ENCODE measurements at places on chromosomes 2 and 18. TPM values are rescaled to one million over a fixed set of nuclear protein-coding genes. Genes with fewer than 3 reads are reported as not detected.

- DNase-seq = no peak
Measured at GRCh38 chr18:13439461-13439860, 220.9 kb downstream of the LDLRAD4 start.

The ANKRD29 gene
- 0.58 TPM for total RNA-seq

The IL1R1 gene
- 14.6 TPM for total RNA-seq

DNA sequence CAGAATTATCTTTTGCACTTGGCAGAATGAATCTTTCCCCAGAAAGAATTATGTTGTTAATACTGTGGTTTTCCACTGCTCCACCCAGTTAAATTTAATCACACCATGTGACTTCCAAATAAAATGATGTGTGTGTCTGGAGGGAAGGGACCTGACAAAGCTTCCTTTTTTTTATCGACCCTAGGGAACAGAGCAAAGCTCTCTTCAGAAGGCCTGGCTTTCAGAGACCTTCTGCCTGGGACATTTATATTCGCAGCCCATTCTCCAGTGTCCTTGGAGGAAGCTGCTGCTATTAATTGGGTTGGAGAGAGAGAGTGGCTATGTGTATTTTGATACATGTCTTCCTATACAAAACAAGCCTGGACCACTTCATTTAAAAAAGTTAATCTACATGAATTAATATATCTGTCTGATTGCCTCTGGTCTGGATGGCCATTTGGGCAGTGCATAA, 233.7 kb downstream of the PRKCE start:
- DNase-seq = no peak

The MC5R gene
- not detected for total RNA-seq

GRCh38 chr18:777021-777420, 35.0 kb downstream of the YES1 start:
- no peak for DNase-seq

GRCh38 chr2:183490914-183491313, 366.7 kb downstream of the NUP35 start:
- DNase-seq = no peak

The TLX2 gene
- not detected for total RNA-seq

- peak; percentile 90 for DNase-seq
Measured at GRCh38 chr2:215793747-215794595, 219.4 kb downstream of the MREG start.

GRCh38 chr2:105439141-105439540, 40.3 kb upstream of the FHL2 start:
- DNase-seq = no peak

- DNase-seq = no peak
Measured at GRCh38 chr2:121650315-121650930, 1.2 kb upstream of the CLASP1 start.

The KATNAL2 gene
- total RNA-seq = 1.6 TPM

DNA sequence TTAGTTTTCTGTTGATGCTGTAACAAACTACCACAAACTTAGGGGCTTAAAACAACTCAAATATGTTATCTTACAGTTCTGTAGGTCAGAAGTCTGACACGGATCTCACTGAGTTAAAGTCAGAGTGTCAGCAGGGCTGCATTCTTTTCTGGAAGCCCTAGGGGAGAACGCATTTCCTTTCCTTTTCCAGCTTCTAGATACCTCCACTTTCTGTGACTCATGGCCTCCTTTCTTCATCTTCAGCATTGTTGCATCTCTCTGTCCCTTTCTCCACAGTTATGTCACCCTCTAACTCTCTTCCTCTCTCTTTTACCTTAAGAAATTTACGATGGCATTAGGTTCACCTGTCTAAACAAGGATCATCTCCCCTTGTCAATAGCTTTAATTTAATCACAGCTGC, 13.3 kb upstream of the PPP4R1 start:
- no peak for DNase-seq

DNA sequence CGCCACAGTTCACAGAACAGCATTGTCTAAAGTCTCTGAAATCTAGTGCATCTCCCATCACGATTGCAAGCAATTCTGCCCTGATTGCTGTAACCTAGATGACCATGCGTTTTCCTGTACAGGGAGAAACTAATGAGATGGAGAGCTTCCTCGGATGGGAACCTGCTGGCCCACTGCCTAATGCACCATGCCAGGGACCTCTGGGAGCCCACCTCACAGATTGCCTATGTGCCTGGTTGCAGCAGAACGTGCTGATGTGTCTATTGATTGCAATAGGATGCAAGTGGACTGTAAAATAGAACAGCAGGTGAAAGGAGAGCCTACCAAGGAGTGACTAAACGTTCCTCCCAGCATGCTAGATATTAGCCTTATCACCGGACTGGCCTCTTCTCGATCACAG, 141.0 kb upstream of the RAB12 start:
- no peak for DNase-seq

The CTAGE1 gene
- not detected for total RNA-seq

GRCh38 chr2:220660277-220661145, 911.6 kb downstream of the EPHA4 start:
- DNase-seq = no peak

DNA sequence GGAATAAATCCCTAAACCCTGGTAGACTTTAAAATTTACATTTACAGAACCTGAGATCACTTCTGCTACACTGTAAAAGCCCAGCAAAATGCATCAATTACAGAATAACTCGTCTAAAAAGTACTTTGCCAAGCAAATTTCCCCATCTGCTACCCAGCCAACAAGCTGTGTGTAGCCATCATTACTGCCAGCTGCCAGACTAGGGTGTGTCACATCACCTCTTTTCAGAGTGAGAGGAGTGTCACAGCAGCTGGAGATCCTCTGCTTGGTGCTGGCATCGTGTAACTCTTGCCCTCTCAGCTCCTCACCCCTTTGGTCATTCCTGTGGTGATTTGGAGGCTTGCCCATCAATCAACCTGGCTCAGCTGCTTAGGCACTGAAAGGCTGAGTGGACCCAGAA, 340.4 kb upstream of the MMADHC start:
- no peak for DNase-seq

GRCh38 chr2:121408641-121409040, 122.0 kb upstream of the RNU4ATAC start:
- DNase-seq = no peak

The SCN9A gene
- total RNA-seq = 9.3 TPM

DNA sequence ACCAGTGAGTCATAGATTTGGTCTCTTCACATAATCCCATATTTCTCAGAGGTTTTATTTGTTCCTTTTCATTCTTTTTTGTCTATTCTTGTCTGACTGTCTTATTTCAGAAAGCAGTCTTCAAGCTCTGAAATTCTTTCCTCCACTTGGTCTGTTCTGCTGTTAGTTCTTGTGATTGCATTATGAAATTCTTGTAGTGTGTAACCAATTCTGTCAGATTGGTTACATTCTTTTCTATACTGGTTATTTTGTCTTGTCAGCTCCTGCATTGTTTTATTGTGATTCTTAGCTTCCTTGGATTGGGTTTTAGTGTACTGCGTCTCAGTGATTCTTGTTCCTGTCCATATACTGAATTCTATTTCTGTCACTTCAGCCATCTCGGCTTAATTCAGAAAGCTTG, 18.6 kb downstream of the EHBP1 start:
- DNase-seq = no peak

- DNase-seq = no peak
Measured at GRCh38 chr2:120767486-120768005, 31.9 kb downstream of the GLI2 start.

- DNase-seq = no peak
Measured at GRCh38 chr2:232900811-232901735, 31.0 kb downstream of the SNORC start.

The SPDYA gene
- not detected for total RNA-seq

The SLC16A14 gene
- 1.1 TPM for total RNA-seq

GRCh38 chr2:224360801-224361251, 41.1 kb downstream of the FAM124B start:
- DNase-seq = no peak

The PPIL3 gene
- total RNA-seq = 29.0 TPM

- no peak for DNase-seq
Measured at GRCh38 chr2:103459283-103459682, 697.5 kb downstream of the TMEM182 start.

The LTBP1 gene
- total RNA-seq = 63.4 TPM

DNA sequence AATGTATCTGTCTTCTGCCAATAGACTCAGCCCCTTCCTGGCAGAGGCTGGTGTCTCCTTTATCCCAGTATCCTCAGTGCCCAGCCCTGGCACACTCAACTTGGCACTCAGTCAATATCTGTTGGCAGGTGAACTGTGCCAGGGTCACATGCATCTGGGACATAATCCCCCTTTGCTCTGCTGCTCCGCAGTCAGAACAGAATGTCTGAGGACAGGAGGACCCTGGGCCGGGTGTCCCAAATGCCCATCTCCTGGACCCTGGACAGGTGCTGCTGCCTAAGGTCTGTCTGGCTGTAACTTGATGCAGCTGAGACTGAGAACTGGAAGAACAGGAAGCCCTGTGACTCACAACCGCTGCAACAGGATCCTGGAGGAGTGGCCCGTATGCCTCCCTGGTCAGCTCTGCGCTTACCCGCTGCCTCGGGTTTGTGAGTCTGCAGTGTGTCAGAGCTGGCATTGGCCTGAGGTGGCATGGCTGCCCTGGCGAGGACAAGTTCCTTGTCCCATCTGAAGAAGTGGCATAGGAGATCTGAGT, 11.4 kb downstream of the HK2 start:
- DNase-seq = peak; percentile 76

The TOGARAM2 gene
- total RNA-seq = not detected

GRCh38 chr2:201313362-201313761, 43.8 kb downstream of the FLACC1 start:
- DNase-seq = no peak

DNA sequence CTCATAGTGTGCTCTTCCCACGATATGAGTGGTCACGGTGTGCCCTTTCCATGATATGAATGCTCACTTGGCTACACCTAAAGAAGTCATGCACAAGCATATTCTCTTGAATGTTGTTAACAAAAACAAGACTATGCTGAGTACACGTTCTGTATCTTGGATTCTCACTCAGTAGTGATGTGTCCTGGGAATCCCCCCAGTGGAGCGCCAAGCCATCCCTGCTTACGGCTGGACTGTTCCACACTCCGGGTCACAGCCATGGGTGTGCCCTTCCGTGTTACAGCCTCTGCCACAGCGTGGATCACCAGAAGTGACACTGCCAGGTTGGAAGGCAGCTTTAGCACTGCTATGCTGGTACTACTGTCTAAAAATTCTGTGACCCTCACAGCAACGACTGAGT, 59.1 kb downstream of the TPO start:
- DNase-seq = no peak

DNA sequence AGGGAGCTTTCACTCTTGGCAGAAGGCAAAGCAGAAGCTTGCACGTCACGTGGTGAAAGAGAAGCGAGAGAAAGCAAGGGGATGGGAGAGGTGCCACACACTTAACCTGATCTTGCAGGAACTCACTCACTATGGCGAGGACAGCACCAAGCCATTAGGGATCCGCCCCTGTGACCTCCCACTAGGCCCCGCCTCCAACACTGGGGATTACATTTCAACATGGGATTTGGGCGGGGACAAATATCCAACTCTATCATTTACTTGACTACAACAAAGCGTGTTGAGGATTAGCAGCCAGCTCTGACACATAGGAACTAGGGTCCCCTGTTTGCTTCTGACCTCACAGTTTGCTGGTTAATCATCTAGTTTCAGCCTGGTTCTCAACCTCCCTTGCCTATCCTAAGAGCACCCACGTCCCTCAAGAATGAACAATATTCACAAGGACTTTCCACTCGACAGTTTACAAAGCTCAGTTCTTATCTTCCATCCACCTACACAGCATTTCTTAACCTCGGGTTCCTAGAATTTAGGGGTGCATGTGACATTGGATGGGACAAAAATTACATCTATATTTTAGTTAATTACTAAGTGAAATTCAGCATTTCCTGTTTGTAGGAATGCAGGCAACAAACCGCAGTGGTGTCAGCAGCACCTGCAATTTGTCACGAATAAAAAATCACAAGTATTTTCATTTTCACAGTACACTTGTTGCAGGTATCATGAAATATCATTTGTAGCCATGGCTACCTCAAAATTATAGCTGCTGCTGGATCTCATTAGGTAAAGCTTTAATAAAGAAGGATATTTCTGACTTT, 36.0 kb downstream of the LBH start:
- DNase-seq = no peak
